ENCODE measurements at places on chromosomes 12 and 14.

DNA sequence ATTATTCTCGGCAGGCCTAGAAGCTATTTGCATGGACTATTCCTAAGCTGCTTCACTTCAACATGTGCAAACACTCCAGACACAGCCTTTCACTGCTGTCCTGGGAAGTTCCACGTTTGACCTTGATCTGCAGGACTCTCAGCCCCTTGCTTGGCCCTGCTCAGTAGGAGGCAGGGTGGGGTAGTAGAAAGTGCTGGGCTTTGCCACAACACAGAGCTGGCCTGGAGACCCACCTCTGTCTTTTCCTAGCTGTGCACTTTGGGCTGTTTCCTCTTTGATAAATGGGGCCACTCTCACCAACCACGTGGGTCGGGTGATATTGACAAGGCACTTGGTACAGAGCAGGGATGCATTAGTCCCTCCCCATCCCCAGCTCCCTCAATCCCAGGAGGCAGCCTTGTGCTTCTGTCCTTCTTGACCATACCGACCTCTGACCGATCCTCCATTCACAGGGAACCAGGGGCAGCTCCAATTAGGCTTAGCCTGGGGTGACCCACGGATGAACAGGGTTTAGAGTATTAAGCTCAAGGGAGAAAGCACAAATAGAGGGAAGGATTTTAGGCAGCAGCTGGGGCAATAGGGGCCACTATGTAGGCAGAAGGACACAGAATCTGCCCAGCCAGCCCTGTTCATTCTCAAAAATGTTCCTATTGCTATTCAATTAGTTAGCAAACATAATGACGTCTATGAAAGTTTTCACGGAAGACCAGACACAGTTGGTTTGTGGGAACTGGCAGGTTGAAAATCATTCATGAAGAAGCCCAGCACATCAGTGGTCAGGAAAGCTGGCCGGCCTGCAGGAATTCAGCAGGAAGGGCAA, 63.3 kb downstream of the SYNE3 start:
- no peak for DNase-seq

DNA sequence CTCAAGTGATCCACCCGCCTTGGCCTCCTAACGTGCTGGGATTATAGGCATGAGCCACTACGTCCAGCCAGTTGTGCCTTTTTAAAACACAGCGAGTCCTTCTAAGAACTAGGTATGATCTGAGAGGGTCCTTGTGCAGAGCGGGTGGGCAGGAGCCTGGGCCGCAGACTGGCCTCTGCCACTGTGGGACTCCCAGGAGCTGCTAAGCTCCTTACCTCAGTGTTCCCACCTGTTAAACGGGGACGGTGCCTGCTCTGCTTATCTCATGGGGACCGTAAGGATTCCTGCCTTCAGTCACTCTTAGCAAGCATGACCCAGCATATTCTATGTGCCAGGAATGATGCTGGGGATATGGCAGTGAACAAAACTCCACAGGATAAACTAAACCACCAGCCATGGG, 136.9 kb downstream of the RBM19 start:
- DNase-seq: no peak

GRCh38 chr14:104472536-104473243, 106.9 kb upstream of the C14orf180 start:
- DNase-seq: no peak

DNA sequence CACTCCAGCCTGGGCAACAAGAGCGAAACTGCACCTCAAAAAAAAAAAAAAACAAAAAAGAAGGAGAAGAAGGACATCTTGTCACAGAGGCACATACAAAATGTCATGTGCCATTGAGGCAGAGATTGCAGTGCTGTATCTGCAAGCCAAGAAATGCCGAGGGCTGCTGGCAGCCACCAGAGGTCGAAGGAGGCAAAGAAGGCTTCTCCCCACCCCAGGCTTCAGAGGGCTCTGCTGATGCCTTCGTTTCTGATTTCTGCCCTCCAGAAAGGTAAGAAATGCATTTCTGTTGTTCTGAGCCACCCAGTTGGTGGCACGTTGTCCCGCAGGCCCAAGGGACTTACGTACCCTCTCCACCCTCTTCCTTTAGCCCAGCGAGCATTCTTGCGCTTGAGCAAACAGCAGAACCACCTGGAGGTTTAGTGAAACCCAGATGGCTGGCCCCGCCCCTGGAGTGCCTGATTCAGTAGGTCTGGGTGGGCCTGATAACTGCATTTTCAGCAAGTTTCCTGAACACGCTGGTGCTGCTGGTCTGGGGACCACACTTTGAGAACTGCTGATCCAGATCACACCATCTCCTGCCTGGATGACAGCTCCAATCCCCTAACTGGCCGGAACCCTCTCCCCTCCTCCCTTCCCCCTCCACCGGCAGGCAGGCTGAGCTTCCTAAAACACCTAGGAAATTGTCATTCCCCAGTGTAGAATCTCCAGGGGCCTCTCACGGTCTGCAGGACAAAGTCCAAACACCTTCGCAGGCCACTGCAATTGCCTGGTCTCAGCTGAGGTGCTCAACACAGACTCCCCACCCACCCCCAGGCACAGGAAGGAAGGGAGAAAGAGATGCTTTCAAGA, 21.1 kb upstream of the SCARB1 start:
- DNase-seq: no peak
